Foreskin fibroblast (primary cell): ENCODE measurements at places on chromosomes 6 and 20.

- peak; percentile 48 for DNase-seq
Measured at GRCh38 chr6:7673063-7673536, 52.8 kb upstream of the BMP6 start.

DNA sequence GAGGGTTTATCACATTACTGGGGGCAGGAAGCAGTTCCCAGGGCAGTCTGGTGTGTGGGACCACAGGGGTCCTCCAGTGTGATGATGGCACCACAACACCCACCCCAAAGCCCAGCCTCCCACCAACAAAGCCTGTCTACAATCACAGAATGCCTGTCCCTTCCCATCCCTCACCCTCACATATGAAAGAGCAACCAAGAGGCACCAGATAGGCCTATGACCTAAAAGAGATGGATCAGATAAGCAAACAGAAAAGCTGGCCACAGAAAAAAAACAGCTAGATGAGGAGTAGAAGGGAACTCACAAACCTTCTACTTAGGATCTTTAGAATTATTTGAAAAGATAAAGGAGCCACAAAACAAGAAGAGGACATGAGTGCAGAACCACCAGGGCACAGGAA lies 54.3 kb downstream of the SERAC1 start:
- no peak for DNase-seq

- no peak for DNase-seq
Measured at GRCh38 chr6:44122801-44123200, 4.5 kb downstream of the MRPL14 start.

DNA sequence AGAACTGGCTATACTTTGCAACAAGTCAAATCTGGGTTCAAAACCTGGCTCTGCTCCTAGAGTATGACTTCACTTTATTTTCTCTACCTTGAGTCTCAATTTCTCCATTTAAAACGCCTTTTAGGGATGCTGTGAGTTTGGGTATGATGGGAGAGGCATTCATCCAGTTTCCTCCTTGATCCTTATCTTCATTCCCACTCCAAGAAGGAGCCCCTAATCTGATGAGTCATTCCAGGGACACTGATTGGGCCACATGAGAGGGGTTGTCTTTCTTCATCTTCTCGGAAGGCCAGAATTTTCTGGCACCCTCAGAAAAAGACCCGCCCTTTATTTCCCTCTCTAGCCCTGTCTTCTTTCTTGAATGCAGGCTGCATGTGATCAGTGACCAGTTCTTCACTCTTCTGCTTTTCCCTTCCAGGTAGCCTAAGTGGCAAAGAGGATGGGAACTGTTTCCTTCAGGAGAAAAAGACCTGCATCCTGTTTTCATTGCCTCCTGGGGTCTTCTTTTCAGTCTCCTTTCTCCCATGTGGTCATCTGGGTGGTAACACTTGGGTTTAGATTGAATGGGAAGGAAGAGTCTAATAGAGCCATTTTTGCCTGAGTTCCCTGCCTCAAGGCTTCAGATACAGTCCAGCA lies 32.1 kb upstream of the PNRC1 start:
- no peak for DNase-seq

- DNase-seq, result peak; percentile 29
Measured at GRCh38 chr20:19969507-19970255, 47.5 kb upstream of the NAA20 start.

- peak; percentile 62 for DNase-seq
Measured at GRCh38 chr20:13017235-13017634, 8.5 kb downstream of the SPTLC3 start.

DNA sequence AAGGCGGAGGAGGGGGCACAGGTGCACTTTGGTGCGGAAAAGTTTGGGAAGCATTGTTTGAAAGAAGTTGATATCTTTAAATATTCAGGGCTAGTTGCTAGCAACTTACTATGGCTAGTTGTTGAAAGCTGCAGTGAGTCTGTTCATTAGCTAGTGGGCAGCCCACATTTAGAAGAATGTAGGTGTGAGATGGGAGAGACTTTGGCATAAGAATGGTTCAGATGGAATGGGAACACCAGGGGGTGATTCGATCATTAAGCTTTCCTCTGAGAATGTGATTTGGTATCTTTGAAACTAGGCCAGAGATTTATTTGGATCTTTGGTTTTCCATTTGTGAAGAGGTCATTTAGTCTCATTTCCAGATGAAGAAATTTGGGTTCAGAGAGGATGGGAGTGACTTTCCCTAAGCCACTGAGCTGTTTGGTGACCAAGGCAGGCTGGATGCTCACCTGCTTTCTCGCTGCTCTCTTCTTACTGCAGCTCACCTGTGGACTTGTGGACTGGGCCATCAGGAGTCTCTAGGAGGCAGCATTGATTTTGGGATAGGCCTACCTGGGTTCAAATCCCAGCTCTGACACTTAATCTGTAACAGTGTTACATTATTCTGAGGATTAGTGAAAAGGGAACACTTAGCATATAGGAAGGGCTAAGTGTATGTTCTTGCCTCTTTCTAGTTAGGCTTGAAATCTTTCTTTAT lies 62.9 kb downstream of the CARMIL1 start:
- no peak for DNase-seq
